Foreskin keratinocyte (primary cell): ENCODE measurements at places on chromosomes 2 and 18. TPM values are rescaled to one million over a fixed set of nuclear protein-coding genes. Genes with fewer than 3 reads are reported as not detected.

C2orf80 gene
- total RNA-seq, result not detected in 2 replicates

CAPN10 gene
- 18.2 and 18.4 TPM in 2 replicates for total RNA-seq

SEPTIN10 gene
- 93.4 and 100 TPM in 2 replicates for total RNA-seq

NEURL3 gene
- not detected in 2 replicates for total RNA-seq

WIPF1 gene
- total RNA-seq, result 5.2 and 5.8 TPM in 2 replicates

HRH4 gene
- 0.04 TPM in 1 of 2 replicates, not detected in the other for total RNA-seq

ACVR1C gene
- total RNA-seq, result under 0.01 and 0.07 TPM in 2 replicates

OSR1 gene
- total RNA-seq, result 0.14 and 0.18 TPM in 2 replicates

CDK15 gene
- total RNA-seq, result 0.14 and 0.28 TPM in 2 replicates

EMILIN2 gene
- total RNA-seq, result 0.42 and 0.65 TPM in 2 replicates

EFR3B gene
- 0.21 and 0.58 TPM in 2 replicates for total RNA-seq

RBM43 gene
- total RNA-seq, result 1.3 and 1.5 TPM in 2 replicates

UGP2 gene
- 157 and 178 TPM in 2 replicates for total RNA-seq

GPR45 gene
- not detected in 2 replicates for total RNA-seq

IL36A gene
- total RNA-seq, result not detected in 2 replicates

MEP1B gene
- not detected in 2 replicates for total RNA-seq

PSMA8 gene
- not detected in 2 replicates for total RNA-seq

PROKR1 gene
- not detected in 2 replicates for total RNA-seq

CCL20 gene
- 0.58 and 0.81 TPM in 2 replicates for total RNA-seq

CHST10 gene
- total RNA-seq, result 4.1 and 6.6 TPM in 2 replicates

CELF4 gene
- not detected in 2 replicates for total RNA-seq

ZCCHC2 gene
- total RNA-seq, result 16.2 and 16.6 TPM in 2 replicates

TMEM178A gene
- total RNA-seq, result not detected in 2 replicates

OST4 gene
- 368 and 406 TPM in 2 replicates for total RNA-seq

GLI2 gene
- total RNA-seq, result 0.44 TPM in 1 of 2 replicates, not detected in the other

ATF2 gene
- 34.7 and 37.5 TPM in 2 replicates for total RNA-seq
